ENCODE measurements at places on chromosomes 3 and 15.
A peak's percentile ranks its signal among the peaks of the same experiment; 100 is the strongest.

- no peak for DNase-seq
Observed at GRCh38 chr3:150771600-150771999, 8.6 kb upstream of the SIAH2 start.

GRCh38 chr3:50924638-50925037 is 249.9 kb downstream of the DOCK3 start:
- no peak for DNase-seq

DNA sequence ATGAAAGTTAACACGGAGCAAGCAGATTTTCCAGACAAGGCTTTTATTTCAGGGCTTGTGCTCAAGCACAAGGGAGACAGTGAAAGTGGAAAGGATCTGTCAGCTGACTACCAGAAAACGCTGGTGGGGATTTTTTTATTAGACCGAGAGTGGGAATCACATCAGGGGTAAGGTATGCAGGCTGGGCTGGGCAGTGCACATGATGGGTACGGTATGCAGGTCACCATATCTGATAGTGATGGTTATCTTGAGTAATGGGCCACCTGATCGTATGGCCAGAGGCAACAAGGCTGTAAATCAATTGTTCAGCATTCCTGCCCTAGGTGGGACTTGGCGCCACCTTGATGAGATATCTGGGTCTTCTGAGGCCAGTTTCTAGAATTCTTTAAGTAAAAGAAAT is 36.9 kb upstream of the PIAS1 start:
- no peak for DNase-seq

GRCh38 chr3:28399206-28399605 is 50.6 kb upstream of the AZI2 start:
- DNase-seq: no peak

DNA sequence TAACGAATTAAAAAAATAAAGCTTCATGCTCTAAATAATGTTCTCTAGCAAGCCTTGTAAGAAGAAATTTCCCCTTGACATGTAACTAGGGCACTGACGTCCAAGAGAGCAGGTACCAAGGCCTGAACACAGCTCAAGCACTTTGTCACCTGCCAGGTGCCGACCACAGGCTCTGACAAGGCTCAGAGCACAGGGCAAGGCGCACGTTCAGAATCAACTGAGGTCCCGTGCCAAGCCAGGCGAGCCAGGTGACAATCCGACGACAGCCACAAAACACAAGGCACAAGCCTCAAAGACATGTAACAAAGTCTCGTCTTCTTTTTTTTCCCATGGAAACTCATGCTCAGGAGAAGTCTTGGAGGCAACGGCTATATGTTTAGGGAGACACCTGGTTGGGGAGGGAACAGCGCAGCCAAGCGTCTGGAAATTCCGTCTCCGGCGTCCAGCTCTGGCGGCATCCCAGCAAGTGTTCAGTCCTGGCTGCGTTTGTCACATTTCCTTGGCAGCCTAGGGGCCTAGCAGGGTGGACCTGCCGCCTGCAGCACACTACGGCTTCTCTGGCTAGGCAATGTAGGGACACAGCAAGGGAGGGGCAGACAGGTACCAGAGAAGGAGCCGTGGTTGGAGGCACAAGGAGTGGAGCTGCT is 76.7 kb downstream of the ADAMTS17 start:
- no peak for DNase-seq

GRCh38 chr3:124701687-124702086 is 28.6 kb upstream of the UMPS start:
- DNase-seq: no peak

- DNase-seq: no peak
Observed at GRCh38 chr15:34717729-34718128, 37.1 kb downstream of the GJD2 start.

DNA sequence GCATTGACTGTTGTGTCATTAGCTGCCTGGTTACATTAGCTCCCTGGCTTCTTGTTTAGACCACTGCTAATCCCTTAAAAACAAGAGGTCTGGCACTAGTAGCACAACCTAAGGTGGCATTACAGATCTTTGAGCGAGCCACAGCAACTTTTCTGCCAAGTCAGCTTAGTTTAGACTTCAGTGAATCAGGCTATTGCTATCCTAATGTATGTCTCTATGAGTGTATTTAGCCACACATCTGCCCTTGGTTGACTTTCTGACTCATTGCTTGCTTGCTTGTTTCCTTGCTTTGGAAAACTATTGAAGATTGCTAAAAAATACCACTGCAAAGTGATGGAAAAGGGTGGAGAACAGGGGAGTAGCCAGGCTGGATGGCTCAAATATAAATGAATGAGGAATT is 50.2 kb downstream of the CHP1 start:
- no peak for DNase-seq

DNA sequence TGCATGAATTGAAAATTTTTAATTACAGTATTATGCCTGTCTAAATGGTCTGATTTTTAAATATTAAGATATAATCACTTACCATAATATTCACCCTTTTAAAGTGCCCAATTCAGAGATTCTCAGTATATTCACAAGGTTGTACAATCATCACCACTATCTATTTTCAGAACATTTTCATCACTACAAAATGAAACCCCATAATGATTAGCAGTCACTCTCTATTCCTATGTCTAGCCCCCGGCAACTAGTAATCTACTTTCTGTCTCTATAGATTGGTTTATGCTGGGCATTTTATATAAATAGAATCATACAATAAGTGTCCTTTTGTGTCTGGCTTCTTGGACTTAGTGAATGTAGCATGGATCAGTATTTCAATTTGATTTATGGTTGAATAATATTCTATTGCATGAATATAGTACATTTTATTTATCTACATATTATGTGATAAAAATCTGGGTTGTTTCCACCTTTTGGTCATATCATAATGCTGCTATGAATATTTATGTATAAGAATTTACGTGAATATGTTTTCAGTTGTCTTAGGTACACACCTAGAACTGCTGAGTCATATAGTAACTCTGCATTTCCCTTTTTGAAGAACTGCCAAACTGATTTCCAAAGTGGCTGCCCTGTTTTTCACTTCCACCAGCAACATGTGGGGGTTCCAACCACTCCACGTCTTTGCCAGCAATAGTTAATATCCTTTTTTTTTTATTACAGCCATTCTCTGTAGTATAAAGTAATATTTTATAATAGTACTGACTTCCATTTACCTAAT is 485.7 kb upstream of the ZNF385D start:
- DNase-seq: no peak

DNA sequence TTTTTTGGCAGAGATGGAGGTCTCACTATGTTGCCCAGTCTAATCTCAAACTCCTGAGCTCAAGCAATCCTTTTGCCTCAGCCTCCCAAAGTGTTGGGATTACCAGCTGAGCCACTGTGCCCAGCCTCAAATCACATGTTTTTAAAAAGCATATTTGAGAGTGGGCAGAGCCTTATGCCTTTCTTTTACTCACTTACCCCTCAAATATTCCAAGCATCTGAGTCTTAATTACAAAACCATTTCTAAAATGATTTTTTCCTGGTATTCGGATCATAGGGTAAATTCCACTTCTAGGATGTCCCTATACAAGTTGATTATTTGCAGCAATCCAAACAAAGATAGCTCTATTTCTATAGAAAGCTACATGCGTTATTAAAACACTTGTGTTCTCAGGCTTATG is 106.1 kb downstream of the RFTN1 start:
- no peak for DNase-seq

- no peak for DNase-seq
Observed at GRCh38 chr15:93063796-93064690, 25.0 kb downstream of the RGMA start.

DNA sequence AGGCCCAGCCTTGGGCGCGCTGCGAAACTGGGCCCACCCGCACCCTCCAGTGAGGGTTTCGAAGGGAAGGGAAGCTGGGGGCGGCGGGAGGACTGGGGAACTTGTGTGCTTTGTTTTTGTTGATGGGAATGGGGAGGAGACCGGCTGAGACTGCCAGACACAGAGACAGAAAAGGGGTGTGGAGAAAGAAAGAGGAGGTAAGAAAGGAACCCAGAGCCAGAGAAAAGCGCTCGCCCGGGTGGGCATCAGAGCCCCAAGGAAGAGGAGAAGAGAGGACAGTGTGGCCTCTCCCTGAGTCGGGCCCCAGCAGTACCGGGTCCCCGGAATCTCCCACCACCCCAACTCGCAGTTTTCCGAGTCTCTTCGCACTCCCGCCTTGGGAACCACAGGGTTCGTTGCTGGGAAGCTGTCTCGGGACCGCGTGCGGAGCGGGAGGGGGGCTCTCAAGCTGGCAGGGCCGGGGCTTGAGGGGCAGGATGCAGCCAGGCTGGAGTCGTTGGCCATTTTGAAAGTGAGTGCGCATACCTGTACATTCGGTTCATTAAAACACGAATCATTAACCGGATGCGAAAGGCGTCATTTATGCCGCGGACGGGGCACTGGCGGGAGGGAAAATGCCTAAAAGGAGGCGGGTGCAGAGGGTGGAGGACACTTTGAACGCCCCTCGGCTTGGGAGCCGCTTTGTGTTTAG is 3.1 kb downstream of the SKOR1 start:
- no peak for DNase-seq

DNA sequence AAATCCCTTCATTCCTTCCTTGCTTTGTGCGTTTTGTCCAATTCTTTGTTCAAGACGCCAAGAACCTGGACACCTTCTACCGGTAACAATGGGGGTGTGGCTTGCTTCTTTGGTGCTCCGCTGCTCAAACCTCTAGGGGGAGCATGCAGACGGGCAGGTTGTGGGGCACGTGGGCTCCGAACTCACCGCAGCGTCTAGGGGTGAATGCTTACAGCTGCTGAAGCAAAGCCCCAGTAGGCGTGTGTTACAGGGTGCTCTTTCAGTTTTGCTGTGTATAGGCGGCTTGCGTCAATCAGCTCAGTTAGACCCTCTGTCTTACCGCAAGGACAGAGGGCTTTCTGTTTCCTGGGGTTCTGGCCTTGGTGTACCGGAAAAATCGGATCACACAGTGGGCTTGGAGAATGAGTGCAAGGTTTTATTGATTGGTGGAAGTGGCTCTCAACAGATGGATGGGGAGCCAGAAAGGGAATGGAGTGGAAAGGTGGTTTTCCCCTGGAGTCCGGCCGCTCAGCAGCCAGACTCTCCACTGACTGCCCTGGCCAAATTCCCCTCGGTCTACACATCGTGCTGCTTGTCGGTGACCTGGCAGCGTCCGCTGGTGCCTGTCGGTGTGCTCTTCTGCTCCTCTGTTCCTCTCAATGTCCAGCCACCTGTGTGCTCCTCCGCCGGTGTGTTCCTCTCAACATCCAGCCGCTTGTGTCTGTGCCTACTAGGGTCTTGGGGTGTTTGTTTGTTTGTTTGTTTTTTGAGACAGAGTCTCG is 1.2 kb upstream of the LRRC34 start:
- peak; percentile 20 for DNase-seq

DNA sequence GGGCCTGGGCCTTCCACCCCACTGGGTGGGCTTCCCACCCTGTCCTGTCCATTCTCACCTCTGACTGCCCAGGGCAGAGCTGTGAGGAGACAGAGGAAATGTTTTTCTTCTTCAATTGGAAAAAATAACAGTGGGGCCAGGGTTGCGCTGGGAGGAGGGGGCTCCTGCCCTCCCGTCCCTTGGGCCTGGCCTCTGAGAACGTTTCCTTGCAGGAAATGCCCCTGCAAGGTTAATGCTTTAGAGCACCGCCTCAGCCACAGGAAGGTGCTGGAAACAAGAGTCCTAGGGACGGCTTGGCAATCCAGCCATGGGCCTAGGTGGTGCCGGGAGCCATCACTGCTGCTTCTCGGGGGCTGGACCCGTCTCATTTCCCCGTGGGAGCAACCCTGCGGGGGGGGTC is 3.8 kb upstream of the PLXND1 start:
- no peak for DNase-seq

Data from stimulated activated CD8-positive, alpha-beta memory T cell treated with anti-CD3 and anti-CD28 coated beads, Interleukin-15, amount 100 ng/mL, for 24 hours (primary cell).